CD4-positive, alpha-beta T cell treated with Interleukin-12 subunit alpha and Interleukin-12 subunit beta, for 1 hour (primary cell): ENCODE measurements at places on chromosomes 5 and 9.
A peak's percentile ranks its signal among the peaks of the same experiment; 100 is the strongest.

DNA sequence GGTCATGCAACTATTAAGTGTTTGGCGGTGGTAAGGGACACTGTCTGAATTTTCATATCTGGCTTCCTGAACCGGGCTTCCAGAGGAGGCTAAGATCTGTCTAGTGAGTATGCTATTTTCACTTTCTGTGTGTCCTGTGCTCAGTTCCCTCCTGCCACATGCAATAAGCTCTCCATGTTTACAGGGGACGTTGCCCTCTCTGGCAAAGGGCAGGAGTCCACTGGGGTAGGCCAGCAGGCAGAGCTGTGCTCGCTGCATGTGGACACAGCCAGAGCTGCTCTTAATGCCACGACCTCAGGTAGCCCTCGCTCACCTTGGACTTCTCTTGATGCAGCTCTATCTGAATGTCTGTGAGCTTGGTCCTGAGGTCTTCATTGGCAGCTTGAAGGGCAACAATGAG lies 111.2 kb downstream of the JAKMIP2 start:
- DNase-seq, result no peak

- peak; percentile 80 for DNase-seq
Measured at GRCh38 chr5:157252711-157253465, 13.0 kb upstream of the CYFIP2 start.

DNA sequence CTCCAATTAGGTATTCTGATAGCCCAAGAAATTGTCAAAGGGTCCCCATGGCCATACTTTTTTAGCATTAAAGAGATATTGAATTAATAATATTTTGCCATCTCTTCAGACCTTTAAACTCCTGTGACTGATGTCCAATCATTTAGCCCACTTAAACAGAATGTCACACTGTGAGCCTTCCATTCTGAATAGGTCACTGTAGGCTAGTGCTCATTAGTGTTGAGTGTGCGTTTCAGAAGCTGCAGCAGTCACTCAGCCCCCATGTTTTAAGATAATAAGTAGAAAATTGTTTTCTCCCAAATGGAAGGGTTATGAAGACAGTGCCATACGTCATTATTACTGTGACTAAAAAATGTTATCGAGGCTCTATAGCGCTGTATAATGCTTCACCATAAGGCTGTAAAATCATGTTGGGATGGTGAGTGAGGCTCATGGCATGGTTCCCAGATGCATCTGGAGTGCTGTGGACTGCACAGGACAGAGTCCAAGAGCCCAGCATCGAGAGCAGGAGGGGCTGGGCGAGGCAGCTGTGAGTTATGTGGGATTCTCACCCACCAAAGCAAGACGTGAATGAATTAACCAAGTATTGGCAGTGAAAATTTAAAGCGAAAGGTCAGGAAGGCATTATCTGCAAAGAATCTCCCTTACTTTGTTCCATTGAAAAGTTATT lies 2112.9 kb upstream of the WWC1 start:
- no peak for DNase-seq

- no peak for DNase-seq
Measured at GRCh38 chr5:108054349-108054748, 327.5 kb downstream of the FBXL17 start.

DNA sequence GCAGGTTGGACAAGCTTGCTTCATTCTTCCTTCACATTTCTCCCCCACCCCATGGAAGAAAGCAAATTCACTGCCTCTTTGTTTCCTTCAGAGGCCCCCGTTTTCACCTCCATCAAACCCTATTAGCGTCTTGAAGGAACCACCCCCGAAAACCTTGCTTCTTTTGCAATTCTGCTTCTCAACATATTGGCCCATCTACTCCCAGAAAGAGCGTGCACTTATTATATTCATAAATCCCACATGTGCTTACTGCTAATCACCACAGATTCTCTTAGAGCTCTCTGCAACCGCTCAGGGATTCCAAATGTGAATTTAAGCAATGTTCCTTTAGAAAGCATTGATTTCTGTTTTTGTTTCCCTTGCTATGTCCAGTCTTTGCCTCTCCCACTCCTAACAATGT lies 1.1 kb downstream of the F2RL2 start:
- DNase-seq, result no peak

DNA sequence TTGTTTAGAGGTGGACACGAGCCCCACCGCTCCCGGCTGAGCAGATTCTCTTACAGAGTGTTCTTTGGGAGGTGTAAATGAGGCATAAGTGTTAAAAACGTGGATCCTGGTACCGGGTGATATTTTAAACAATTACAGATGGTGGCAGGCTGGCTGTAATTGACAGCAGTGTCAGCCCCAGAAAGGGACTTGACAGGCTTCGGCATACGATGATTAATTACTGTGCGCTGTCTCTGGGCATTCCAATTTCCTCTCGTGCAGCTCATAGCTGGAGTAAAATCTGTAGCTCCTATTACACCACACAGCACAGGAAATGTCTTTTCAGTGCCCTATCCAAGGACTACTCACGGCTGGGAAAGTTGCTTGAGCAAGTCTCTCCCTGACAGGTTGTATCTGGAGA lies 305.4 kb upstream of the IRX2 start:
- DNase-seq, result no peak

DNA sequence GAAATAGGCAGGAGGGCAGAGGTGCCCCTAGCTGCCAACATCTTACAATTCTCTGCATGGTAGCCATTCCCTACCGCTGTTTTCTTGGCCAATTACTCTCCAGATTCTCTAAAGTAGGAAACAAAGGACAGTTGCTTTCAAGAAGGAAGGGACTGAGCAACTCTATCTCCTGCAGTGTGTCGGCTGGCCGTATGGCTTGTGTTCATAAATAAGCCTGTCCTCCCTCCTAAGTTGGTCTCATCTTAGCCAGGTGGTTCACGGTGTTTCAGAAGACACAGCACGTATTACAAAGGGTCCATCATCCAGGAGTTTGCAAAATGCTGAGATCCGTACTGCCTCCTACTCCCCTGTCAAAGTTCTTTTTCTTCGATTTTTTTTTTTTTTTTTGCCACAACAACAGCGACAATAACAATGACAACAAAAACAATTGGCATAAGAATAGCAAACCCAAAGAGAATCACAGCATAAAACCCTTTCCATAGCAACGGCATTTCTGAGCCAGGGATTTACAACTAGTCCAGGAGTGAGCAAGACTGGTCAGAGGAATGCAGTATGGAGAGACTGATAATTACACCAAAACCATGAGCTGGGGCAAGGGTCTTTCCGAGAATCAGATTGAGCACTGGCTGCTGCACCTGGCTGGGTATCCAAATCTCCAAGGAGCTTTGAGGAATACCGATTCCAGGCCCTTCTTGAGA lies 212.8 kb downstream of the SLIT3 start:
- DNase-seq, result no peak

DNA sequence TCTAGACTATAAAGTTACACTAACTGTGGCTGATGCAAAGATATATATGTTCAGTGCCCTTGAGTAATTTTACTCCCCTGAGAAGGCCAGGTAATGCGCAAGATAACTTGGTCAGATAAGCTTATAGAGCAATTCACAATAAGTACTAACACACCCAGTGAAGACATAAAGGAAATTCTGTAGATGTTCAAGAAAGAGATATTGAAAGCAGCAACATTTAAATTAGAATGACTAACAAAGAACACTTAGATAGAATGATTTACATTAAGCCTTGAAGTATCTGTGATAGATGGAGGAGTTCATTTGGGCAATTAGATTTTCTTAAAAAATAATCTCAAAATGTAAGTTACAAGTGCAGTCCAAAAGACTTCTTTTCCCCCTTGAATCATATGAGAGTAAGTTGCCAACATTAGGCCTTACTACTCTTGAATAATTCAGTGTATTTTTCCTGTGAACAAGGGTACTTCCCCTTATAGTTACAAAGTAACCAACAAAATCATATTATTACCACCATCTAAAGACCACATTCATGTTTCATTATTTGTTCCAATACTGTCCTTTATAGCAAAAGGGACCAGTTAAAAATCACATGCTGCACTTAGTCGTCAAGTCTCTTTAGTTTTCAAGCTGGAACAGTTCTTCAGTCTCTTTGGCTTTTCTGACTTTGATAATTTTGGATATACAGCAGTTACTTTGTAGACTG lies 44.4 kb upstream of the ELOVL7 start:
- no peak for DNase-seq

- no peak for DNase-seq
Measured at GRCh38 chr5:143796753-143797152, 15.2 kb upstream of the HMHB1 start.

DNA sequence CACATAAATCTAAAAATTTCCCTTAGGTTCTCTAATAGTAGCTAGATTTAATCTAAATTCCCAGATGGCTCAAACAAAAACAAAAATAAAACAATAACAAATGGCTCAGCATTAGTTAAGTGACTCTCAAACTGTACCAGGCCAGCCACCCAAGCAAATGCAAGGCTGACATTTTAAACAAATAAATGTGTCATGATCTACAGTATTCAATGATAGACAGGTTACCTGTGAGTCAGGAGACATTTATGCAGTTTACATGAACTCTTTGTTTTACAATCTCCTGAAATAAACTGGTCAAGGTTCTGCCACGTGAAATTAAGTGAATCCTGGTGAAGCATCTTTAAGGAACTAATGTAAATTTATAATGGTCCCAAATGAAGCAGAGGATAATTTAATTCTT lies 580.2 kb upstream of the PTPRD start:
- no peak for DNase-seq

- no peak for DNase-seq
Measured at GRCh38 chr5:1734908-1735289, 64.7 kb downstream of the MRPL36 start.

DNA sequence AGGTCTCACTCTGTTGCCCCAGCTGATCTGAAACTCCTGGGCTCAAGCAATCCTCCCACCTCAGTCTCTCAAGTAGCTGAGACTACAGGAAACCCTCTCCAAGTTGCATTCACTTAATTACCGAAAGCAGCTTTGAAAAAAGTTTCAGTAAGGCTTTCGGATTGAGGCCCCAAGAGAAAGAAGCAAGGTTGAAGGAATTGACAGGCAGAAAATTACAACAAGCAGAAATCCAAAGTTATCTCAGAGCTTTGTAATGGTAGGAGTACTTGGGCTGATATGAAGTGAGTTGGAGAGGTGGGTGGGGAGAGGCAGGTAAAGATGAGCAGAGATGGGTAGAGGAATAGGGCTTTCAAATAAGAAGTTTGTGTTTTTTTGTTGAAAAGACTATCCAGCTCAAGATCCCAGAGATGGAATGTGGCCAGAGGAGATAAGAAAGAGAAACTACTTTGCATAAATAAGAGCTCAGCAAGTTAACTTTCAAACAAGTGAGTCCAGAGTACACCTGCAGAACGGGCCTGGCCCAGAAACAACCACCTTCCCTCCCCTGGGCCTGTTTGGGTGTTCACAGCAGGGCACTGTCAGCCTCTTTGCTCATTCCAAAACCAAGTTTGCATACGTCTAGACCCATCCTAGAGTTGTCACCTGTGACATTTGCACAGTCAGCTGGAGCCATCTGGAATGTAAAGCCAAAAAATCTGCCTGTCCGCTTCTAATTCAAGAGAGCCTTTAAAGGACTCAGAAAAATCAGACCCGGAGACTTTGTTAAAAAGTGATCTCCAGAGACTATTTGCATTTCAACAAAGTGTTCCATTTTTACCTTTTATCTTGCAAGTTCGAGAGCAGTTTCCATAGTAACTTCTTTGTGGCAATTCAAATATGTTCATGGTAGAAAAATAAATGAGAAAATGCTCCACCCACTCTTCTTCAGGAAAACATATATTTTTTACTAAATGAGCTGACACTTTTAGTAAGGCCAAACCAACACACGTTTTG lies 2.2 kb upstream of the CLINT1 start:
- DNase-seq, result no peak
